ENCODE measurements at places on chromosomes 13 and 19.

DNA sequence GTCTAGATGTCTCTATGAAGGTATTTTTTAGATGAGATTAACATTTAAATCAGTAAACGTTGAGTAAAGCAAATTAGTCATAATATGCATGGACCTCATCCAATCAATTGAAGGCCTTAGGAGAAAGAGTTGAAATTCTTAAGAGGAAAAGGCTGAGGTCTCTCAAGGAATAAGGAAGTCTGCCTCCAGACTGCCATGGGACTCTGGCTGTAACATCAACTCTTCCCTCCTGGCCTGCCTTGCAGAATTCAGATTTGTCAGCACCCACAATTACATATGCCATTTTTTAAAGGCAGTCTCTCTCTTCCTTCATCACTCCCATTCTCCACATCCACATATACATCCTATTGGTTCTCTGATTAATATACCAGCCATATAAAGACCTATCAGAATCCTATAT is 28.8 kb upstream of the INTS6 start:
- no peak for DNase-seq

DNA sequence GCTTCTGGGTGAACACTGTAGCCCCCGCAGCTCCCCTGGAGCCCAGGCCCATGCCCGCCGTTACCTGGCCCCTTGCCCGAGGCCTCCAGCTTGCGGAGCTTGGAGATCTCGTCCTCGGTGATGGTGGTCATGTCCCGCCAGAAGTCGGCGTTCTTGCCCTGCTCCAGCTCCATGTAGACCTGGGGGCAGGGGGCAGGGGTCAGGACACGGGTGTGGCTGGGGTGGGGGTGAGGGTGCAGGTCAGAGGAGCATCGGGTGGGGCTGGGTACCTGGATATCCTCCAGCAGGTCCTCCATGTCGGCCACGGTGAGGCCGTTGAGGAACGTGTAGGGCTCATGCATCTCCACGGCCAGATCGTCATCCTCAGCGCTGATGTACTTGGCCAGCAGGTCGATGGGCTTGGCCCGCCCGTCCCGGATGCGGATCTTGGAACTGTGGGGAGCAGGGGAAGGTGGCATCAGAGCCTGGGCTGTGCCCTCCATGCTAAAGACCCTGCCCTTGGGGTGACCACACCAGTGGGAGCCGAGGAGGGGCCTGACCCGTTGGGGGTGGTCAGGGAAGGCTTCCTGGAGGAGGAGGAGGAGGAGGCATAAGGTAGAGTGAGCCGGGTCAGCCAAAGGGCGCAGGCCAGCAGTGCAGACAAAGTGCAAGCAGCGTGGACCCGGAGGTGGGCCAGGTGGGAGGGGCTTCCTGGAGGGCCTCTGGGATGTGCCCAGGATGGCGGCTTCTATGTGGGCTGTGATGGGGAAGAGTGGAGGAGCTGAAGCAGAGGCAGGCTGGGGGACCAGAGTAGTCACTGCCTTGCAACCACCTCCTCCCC is 7.6 kb downstream of the CACTIN start:
- DNase-seq = no peak

DNA sequence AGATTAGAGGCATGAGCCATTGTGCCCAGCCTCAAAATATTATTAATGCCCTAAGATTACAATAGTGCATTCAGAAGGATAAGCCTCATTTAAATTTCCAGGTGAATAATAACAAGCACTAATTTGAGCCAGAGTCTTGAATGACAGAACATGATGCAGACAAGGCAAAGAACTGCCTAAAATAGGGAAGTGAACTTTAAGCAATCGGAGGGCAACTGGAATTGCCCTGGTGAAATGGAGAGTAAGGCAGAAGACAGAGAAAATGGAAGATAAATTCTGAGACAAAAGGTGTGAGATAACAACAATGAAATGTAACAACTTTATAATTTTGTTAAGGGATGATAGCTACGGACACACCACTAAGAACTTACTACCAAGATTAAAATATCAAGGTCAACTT is 199.9 kb downstream of the DIAPH3 start:
- DNase-seq = no peak

- DNase-seq = no peak
Measured at GRCh38 chr13:72504131-72504841, 223.1 kb downstream of the MZT1 start.

GRCh38 chr13:55649485-55649884 is 1491.2 kb upstream of the PRR20A start:
- no peak for DNase-seq

DNA sequence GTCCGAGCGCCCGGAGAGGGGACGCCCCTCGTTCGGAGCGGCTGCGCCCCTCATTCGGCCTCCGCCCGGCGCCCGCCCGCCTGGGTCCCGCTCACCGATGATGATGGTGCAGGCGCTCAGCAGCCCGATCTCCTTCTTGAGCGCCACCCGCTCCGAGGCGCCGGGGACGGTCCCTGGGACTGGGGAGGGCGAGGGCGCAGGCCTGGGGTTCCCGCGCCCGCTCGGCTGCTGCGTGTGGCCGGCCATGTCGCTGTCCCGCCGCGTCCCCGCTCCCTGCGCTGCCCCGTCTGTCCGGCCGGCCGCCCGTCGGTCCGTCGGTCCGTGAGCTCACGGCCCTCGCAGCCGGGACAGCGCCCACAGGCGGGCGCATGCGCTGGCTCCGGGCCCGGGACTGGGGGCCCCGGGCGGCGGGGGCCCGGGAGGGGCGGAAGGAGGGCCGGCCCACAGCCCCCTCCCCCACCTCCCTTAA is at the start of gene SLC7A10:
Gene SLC7A10 (minus strand): TSS at position 393 of the 469 bp plus-strand sequence. CDS start 147 bp downstream, at position 246.
- DNase-seq = no peak

GRCh38 chr19:39195755-39196154 is 1.0 kb upstream of the NCCRP1 start:
- no peak for DNase-seq

DNA sequence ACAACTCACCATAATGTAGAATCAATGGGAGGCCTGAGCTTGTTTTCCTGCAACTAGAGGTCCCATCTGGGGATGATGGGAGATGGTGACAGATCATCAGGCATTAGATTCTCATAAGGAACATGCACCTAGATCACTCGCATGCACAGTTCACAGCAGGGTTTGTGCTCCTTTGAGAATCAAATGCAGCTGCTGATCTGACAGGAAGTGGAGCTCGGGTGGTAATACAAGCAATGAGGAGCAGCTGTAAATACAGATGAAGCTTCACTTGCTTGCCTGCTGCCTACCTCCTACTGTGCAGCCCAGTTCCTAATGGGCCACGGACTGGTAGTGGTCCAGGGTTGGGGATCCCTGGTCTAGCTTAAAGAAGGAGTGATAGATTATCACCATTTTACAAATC is 33.0 kb downstream of the KPNA3 start:
- no peak for DNase-seq

DNA sequence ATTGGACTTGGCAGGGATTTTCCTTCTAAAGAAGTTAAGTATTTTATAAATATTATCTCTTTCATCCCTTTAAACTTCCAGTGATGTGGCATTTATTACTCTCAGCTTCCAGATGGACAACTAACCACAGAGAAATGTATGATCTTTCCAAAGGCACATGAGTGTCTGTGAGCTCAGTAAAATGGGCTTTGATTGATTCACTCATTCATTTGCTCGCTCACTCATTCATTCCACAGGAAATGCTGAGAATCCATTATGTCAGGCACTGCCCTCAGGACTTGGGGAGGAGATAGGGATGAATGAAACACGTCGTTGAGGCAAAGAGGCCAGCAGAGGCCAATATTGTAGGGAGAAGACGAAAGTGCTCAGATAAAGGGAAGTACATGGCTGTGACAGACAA is 359.3 kb downstream of the EFNB2 start:
- DNase-seq = no peak

DNA sequence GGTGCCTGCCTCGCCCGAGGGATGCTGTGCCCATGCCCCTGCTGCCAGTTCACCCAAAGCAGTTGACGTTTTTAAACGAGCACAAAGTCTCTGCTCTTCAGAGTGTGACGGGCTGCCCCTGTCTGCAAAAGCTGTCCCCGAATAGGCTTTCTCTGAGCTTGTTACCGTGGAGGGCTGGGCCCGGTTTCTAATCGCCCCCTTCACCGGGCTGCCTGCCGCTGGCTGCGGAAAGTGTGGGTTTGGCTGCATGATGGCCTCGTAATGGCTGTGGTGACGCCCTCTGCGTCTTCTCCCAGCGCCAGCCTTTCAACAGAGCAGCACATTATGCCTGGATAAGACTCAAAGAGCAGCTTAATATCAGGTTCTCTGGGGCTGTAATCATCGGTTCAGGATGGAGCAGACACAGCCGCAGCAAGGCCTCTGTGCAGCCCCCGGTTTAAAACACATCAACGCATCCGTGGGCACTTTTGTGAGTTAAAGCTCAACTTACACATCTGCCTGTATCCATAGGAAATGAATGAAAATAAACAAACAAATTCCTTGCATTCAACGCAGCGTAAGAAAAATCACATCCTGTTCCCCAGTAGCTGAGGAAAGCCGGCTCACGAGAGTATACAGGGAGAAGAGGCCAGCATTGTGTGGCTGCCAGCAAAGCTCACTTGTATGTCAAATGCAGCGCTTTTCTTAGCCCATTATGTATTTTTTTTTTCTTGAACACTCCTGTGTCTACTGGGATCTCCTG is 166.4 kb upstream of the SOX1 start:
- DNase-seq = no peak

DNA sequence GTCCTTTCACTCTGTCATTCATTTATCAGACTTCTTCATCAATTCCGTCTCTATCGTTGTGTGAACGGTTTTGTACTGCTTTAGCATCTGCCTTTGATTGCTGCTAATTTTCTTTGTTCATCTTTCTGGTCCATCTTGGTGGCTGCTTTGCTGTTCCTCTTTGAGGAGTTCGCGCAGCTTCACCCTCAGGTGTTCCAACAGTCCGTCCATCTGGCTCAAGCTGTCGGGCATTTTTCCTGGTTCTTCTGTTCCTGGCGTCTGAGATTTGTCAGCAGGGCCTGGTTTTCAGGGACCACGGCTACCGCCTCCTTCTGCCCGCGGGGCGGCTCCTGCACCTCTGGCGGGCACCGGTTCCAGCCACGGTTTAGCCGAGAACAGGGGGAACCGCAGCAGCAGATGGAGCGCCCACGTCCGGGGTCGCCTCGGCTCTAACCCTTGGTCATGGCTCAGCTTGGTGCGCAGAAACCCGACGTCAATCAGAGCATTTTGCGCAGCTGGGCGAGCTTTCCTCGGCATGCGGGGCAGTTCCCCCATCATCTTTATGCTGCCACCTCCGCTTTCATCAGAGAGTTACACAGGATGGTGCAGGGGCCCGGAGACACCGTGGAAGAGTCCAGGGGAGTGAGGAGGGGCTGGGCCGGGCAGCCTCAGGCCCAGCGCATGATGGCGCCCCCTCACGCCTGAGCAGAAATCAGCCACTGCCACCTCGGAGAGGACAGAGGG is 89.5 kb downstream of the ZNF100 start:
- no peak for DNase-seq

GRCh38 chr13:46313024-46313423 is 74.0 kb downstream of the RUBCNL start:
- no peak for DNase-seq

DNA sequence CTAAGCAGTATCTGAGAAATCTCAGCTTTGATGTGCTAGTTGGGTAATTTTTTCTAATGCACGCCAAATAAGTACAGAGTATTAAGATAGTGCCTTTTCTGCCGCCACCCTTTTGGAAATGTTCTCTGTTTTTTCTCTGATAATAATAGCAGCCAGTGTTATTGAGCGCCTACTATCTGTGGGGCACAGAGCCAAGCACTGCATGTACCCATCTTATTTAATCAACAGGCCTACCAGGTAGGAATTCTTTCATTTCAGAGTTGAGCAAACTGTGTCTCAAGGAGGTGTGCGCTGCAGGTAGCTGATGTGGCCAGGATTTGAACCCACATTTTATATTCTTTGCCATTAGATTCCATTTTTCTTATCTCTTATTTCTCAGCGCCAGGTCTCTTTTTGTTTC is 1.4 kb downstream of the EPN1 start:
- DNase-seq = no peak

DNA sequence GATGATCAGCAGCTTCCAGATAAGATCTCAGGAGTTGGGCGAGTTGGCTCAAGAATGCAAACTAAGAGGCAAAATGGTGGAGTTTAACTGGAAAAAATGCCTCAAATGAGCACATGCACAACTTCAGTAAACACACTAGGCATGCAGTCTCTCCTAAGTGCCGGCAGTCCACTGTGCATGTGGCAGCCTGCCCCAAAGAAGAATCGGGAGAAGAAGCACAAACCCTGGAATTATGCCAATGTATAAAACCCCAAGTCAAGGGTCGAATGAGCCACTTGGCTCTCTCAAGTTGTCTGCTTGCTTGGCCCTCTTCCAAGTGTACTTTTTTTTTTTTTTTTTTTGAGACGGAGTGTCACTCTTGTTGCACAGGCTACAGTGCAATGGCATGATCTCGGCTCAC is 53.3 kb upstream of the SLITRK1 start:
- no peak for DNase-seq

DNA sequence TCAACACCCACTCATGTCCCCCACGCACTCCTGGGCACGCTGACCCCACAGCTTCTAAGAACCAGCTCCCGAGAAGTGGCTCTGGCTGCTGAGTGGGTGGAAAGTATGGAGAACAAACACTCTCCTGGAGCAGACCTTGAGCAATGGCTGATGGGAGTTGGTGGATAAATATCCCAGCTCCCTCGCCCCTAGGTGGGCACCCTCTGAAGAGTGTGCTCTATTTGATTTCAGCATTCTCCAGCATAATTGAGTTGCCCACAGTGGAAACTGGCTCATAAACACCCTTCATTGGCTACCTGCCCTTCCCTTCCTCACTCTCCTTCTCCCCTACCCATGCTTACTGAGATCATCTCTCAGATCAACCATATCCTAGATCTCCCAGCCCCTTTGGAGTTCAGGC is 41.5 kb upstream of the ADGRE5 start:
- no peak for DNase-seq

DNA sequence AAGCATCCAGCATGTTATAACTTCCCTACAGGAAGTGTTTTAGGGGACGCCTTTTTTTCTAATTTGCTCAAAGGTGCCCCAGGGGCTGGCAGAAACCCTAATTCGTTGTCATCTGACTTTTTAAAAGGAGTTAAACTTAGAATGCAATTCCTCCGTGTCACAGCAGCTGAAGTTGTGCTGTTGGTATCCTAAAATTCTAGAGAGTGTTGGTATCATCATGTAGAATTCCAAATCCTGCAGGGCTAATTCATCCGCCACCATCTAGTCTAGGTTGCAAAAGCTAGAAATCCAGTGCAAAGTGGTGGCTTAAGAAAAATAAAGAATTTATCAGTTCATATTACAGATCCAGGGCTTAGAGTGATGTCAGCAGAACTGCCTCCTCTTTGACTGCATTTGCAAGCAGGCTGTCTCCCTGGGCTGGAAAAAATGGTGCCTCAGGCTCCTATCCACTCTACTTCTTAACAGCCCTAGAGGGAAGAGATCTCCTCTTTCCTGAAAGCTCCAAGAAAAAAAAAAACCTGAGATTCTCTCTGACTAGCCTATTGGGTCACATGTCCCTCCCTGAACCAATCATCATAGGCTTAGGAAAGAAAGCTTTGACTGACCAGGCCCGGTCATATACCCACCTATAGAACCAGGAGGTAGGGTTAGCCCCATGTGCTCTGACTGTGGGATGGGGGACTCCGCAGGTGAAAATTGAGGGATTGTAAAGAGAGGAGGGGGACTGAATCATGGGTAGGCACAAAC is 73.0 kb downstream of the MAP4K1 start:
- no peak for DNase-seq

GRCh38 chr19:49851456-49852259 is 699 bp downstream of the PTOV1 start:
- peak; percentile 67 for DNase-seq

All from trophoblast cell (in vitro differentiated cells and primary cell).